Renal cortical epithelial cell (primary cell): ENCODE measurements at places on chromosomes 7 and 10. TPM values are rescaled to one million over a fixed set of nuclear protein-coding genes. Genes with fewer than 3 reads are reported as not detected.

DNA sequence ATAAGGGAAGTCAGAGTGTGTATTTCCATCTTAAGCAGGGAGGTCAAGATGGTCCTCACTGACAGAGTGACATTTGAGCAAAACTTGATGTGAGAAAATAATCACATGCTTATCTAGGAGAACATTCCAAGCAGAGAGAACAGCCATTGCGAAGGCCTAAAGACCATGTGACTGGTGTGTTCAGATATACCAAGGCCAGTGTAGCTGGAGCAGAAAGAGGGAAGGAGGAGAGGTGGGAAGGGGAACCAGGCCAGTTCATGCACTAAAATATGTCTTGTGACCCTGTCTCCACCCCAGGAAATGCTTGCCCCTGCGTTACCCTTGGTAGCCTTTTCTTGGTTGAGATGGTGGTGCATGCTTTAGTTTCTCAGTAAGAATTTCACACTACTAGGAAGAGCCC lies 77.4 kb downstream of the CACNB2 start:
- DNase-seq: no peak

DNA sequence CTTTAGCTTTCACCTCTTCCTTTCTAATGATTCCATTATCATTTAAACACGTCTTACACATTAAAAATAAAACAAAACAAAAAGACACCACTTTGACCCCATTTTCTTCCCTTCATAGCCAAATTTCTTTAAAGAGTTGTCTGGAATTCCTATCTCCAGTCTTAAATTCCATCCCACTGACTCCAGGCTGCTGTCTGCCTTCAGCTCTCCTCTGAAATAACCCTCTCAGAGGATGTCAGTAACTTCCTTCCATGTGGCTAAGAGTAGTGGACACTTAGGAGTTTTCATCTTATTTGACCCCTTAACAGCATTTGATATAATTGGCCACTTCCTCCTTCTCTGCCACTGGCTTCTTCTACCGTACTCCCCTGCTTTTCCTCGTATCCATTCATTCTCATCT lies 69.6 kb upstream of the MKX start:
- no peak for DNase-seq

DNA sequence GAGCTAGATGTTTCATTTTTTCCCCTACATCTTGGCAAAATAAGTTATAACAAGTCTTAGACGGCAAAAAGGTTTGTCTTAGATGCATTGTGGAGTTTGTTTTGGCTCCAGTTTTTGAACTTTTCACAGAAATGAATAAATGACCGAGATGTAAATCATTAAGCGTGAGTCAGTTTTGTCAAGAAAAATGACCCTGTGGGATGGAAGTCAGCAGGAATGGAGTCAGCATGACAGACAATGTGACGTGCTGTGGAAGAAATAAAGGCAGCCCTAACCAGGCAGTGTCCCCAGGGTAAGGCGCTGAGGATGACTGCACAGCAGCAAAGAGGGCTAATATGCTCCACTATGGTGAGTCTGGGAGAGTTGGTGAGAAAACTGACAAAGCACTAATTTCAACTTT lies 163.2 kb downstream of the NOC3L start:
- DNase-seq: peak; percentile 20

DNA sequence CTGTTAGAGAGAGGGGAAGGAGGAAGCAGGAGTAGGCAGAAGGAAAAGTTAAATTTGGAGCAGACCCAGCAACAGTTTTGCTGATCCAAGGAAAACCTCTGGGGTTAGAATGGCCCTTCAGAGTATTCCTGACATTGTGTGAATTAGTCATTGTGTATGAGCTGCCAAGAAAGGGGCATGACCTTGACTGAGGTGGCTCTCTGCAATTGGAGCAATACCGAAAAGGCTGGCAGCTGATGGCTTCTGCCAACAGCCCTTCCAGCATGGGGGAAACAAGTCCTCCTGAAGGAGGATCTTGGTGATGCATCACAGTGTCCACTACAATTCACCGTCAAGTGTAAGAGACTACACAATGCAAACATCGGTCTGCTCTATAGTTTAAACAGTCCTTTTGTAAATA lies 20.6 kb upstream of the WASL start:
- peak; percentile 95 for DNase-seq

DNA sequence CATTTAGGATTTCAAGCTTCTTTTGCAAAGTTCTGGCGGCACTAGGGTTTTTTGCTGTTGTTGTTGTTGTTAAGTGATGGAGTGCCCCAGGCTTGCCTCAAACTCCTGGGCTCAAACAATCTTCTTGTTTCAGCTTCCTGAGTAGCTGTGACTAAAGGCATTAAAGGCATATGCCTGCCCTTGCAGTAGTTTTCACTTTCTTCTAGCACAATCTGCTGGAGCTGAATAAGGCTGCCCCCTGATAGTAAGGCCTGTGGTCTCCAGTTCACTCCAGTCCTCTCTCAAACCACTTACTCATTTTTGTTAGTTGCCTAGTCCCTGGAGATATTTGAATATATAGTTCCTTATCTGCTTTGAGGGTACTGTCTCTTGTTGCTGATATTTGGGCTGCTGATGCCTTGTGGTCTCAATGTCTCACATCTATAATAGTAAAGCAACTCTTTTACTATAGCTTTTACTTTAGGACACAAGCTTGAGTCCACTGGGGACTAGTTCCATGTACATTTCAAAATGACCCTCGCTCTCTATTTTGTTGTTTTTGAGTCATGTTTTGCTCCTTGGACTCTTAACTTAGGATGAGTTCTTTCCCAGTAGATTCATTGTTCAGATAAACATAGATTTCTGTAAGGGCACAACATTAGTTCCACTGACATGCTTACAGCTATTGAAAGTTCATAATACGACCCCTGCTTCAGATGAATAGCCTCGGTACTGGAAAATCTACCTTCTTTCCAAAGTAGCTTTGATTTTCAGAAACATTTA lies 25.5 kb downstream of the PHF14 start:
- peak; percentile 22 for DNase-seq

GRCh38 chr10:127887541-127888415 lies 5.0 kb downstream of the CLRN3 start:
- DNase-seq: no peak

DNA sequence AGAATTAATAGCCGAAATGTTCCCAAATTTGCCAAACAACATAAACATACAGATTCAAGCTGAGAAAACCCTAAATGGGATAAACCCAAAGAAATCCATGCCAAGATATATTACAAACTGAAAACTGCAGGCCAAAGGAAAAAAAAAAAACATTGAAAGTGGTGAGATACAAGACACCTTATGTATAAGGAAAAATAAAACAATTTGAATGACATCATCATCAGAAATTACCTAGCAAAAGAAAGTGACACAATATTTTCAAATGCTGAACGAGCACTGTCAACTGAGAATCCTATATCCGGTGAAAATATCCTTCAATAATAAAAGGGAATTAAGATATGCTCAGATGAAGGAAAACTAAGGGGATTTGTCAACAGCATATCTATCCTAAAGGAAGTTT lies 66.5 kb downstream of the PHYHIPL start:
- DNase-seq: no peak

- DNase-seq: peak; percentile 66
Observed at GRCh38 chr10:30433730-30434272, at the start of gene MAP3K8. Gene MAP3K8, plus strand, starts transcription at chr10:30434184. Its CDS starts 4,755 bp downstream, at chr10:30438939.

Gene AGR2
- total RNA-seq: 18.6 and 29.0 TPM in 2 replicates

Gene TMEM225B
- total RNA-seq: 0.55 TPM in 1 of 2 replicates, not detected in the other

GRCh38 chr10:44008270-44008916 lies 359.7 kb upstream of the ZNF32 start:
- peak; percentile 59 for DNase-seq

DNA sequence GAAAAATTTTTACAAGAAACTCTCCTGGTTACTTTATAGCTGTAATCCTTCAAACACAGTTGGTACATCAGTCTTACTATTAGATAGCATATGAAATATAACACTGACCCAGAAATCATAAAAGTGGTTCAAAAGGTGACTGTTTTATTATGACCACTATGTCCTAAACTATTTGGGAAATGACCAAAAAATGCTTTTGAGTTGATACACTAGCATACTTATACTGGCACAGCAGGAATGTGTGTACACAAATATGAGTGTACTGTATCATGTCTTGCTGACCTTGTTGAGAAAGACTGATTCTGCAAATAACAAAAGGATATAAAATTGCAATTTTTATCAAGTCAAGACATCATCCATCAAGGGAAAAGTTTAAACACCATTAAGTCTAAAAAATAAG lies 24.3 kb downstream of the CSTF2T start:
- DNase-seq: no peak

DNA sequence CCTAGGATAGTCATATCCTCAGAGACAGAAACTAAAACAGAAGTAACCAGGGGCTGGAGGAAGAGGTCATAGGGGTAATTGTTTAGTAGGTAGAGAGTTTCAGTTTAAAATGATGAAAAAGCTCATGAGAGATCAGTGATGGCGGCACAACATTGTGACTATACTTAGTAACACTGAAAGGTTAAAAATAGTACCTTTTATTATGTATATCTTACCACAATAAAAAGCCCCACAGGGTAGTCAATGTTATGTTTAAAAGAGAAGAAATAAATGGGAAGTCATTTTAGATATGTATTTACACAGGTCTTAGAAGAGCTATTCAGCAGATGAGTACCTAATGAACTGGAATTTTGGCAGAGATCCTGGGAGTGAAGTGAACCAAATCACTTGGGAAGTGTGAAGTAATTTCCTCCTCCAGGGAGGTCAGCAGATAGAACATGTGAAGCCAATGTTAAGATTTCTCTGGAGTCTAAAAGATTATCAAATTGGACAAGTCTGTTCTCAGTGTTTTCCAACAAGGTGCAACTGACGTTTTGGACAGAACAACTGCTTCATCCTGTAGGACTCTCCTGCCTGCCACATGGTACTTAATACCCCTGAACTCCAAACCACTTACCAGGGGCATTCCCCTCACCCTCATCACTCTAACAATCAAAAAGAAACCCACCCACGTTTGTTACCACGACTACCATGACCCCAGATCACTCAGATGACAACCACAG lies 6.4 kb downstream of the CDCA7L start:
- peak; percentile 94 for DNase-seq

GRCh38 chr10:124349231-124349995 lies 69.3 kb downstream of the OAT start:
- DNase-seq: no peak

- no peak for DNase-seq
Observed at GRCh38 chr10:131816157-131816775, 84.5 kb upstream of the PPP2R2D start.

DNA sequence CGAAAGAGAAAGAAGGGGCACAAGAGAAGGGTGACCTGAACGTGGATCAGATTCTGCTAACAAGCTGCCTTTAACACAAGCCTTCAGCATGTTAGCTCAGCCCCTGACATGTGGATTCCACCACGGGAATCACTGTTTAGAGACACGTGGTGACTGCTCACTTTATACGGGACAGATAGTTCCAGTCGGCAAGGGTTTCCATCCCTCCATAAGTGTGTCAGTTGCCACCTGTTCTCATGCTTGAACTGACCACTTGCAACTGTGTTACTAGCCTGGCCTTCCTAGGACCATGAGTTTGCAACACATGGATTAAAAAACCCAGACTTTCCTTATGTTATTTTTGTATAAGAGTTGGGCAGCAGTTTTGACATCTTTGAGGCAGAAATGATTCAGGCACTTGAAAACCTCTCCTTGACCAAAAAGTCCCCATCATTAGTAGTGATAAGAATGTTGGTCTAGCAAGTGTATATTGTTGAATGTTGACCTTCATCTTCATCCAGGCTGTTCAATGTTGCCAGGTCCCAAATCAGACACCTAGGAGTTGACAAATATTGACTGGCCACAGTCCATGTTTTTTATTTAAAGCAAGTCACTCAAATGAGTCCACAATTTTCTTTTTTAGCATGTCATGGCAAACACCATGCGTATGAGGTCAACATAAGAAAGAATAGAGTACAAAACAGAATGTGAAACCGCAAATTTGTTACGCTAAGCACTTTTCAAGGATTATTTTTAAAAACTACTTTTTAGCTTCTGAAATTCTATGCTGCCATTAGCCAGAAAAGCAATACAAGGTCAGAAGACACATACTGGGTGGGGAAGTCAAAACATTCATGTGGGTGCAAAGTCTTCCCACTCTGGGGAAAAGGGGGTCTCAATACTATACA lies 101.6 kb downstream of the ABLIM1 start:
- no peak for DNase-seq

DNA sequence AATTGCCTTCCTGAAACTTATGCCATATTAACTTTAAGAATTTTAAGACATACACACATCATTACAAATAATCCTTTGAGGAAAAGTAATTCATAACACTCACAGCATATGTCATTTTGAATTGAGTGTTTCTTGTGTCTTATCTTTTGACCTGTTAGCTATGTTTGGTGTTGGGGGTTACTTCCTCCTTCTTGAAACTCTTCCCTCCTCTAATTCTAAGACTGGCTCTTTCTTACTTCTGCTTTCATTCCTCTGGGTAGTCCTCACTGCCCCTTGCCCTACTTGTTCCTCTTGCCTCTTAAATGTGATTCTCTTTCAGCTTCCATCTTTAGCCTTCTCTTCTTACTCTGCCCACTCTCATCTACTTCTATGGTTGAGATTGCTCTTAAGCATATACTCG lies 28.3 kb upstream of the PIP4K2A start:
- DNase-seq: no peak

GRCh38 chr7:133290676-133291333 lies 37.9 kb downstream of the EXOC4 start:
- peak; percentile 61 for DNase-seq

DNA sequence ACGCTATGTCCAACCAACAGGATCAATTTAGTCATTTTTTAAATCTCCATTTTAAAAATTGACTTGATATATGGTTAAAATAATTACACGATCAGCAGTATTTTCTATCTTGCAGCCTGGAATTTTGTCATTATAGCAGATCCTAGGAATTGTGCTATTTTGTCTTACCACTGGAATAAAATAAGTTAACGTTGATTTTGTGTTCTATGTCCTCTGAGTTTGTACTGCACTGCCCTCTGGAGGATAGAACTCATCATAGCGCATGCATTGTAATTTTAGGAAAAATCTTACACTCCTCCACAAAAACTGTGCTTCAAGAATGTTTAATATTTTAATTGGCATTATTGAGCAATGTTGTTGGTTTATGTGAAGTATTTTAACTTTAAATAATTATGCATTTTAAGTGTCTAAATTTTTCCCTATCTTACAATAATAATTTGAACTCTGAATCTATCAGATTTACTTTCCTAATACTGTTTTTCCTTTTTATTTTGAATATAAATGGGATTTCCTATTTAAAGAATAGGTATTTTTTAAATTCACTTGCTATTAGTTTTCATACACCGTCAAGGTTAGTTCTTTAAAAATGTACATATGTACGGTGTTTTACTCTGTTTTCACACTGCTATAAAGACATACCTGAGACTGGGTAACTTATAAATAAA lies 220.1 kb downstream of the PPP1R3A start:
- DNase-seq: peak; percentile 42

GRCh38 chr7:84674236-84674913 lies 479.8 kb upstream of the SEMA3A start:
- peak; percentile 87 for DNase-seq

GRCh38 chr10:88082806-88083596 lies 219.6 kb downstream of the PTEN start:
- peak; percentile 65 for DNase-seq

GRCh38 chr10:11085545-11085944 lies 67.9 kb downstream of the CELF2 start:
- no peak for DNase-seq

Gene GPC2
- total RNA-seq: 1.6 and 2.3 TPM in 2 replicates

Gene SLC18A3
- total RNA-seq: 0.10 TPM in 1 of 2 replicates, not detected in the other

- DNase-seq: peak; percentile 2
Observed at GRCh38 chr7:35565927-35566326, 129.0 kb downstream of the HERPUD2 start.
